ENCODE measurements at places on chromosomes 13 and 19.

DNA sequence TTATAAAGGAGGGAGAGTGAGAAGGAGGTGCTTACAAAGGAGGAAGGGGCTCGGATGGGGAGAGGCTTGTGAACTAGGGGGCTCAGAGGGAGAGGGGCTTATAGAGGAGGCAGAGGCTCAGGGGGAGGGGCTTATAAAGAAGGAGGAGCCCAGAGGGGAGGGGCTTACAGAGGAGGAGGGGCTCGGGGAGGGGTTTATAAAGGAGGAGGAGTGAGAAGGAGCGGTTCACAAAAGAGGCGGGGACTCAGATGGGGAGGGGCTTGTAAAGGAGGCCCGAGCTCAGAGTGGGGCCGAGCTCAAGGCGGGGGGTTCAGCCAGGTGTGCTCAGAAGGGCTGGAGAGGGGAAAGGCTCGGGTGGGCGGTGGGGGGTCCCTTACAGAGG is 500 bp downstream of the SMIM24 start:
- DNase-seq, result no peak

- DNase-seq, result no peak
Measured at GRCh38 chr13:99290894-99291293, 16.3 kb downstream of the GPR183 start.

- no peak for DNase-seq
Measured at GRCh38 chr19:6952956-6953355, 65.6 kb downstream of the ADGRE1 start.

DNA sequence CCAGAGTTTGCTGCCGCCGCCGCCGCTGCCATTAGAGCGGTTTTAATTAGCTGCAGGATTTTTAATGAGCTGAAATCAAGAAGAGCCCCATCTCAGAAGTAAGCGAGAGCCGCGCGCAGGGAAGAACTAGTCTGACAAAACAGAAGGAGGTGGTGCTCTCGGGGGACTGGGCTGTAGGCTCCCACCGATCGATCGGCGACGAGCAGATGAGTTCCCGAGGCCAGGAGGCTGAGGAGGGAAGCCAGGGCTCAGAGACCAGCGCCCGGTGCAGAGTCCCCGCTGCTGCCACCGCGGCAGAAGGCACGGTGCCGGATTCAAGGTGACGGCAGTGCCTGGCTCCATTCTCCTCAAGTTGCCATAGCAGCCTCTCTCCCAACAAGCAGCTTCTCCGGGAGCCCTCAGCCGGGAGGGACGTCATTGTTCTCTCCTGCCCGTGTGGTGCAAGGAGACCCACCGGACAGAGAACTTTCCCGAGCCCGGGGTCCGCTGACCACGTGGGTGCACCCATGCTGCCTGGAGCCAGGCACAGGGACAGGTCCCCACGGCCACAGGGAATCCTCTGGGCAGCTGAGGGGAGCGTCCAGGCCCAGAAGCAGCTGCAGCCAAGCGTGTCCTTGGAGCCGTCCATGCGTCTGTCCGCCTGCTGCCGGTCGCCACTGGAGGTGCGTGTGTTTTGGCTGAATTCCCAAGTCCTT is 62.9 kb downstream of the CHST8 start:
- no peak for DNase-seq

GRCh38 chr13:37772644-37773043 is 96.9 kb downstream of the TRPC4 start:
- no peak for DNase-seq

DNA sequence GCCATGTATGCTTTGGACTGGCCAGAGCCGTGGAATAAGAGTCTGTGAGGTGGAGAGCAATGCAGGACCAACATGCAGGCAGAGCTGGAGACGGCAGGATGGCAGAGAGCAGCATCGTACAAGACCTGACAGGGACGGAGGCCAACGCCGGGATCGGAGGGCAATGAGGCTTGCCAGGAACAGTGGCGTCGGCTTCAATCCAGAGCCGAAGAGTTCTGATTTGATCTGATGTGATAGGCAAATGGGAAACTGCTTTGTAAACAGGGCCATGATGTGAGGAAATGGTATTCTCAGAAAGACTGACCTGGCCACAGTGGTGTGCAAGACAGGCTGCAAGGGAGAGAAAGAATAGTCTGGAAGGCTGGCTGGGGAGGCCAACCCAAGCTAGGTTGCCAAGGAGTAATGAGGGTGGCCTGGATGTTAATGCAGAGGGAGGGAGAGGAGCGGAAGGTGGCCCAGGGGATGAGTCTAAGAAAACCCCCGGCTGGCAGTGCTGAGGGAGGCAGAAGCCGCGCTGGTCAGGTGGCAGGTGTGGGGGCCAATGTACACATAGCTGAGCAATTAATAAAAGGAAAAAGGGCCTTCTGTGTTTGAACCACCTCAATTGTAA is 26.7 kb downstream of the RCBTB2 start:
- DNase-seq, result no peak

GRCh38 chr13:40585911-40586471 is 80.5 kb downstream of the FOXO1 start:
- DNase-seq, result no peak

- DNase-seq, result no peak
Measured at GRCh38 chr13:40376296-40376849, 290.1 kb downstream of the FOXO1 start.

DNA sequence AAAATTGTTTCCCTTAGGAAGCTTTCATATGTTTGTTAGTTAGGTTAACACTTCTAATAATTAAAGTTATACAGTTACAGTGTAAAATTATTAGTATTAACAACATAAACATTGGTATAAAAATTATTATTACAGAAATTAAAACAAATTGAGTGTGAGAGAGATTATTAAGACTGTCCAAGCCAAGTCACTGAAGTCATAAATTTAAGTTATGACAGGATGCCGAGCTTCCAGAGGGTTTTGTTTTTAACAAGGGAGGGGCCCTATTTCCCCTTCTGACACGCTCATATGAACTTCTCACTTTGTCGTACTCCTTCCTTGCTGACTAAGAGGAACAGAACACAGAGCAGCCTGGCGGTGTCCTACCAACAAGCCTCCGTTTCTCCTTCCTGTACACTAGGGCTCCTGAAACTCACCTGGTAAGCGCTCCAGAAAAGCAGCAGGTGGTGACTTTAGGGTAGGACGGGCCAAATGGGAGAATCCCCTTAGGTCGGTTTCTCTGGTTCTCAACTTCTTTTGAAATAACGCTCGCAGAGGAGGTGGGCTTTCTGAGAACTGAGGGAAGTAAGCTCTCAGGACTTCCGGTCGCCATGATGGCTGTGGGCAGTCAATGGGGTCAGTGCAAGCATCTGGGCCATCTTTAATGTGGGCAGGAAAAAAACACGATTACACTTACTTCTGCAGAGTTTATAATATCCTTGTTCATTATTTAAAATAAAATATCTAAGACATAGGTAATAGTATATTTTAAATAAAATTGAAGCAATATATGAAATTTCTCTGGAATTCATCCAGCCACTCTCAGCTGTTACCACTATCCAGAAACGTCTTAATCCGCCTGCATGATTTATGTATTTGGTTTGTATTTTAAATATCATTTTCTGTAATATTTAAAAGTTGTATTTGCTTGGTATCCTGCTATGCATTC is at the start of gene CARD8:
CARD8 (minus strand) TSS at position 537 of the 928 bp plus-strand sequence. CDS start 14,892 bp downstream, outside the sequence.
- peak; percentile 65 for DNase-seq

DNA sequence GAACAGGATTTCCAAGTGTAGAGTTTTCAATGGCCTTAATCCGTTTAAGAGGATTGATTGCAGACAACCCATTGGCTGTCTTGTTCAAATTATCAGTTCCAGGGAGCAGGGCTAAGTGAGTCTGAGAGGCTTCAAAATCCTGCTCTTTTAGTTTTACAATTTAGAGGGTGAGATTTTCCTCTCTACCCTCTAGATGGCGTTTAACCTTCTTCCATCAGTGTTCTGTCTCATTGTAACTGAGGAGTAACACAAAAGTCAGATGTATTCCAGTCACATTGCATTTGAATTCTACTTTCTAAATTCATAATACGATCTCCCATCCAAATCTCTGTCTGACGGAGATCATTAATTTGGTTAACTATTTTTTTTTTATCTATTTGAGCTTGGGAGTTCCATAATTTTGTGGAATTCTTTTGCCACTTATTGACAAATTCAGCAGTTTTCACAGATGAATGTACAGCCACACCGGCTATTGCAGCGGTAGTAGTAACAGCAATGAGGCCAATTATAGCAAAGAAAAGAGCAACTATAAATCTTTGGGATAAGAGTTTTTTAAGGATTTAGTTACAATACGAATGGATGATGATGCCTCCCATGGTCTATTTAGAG is 7.8 kb upstream of the C19orf84 start:
- no peak for DNase-seq

DNA sequence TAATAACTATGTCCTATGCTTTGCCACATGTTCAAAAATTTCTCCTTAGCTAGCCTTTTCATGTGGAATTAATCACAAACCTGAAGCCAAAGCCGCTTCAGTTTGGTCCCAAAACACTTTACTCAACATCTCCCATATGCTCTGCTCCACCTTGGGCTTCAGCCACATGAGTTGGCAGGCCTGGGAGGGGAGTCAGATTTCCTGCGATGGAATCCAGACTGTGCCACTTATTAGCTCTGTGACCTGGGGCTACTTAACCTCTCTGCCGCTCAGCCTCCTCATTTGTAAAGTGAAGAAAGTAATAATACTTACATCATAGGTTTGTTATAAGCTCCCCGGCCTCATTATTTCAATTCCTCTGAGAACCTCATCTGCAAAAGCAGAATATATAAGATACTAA is 272.0 kb downstream of the LMO7 start:
- DNase-seq, result no peak

DNA sequence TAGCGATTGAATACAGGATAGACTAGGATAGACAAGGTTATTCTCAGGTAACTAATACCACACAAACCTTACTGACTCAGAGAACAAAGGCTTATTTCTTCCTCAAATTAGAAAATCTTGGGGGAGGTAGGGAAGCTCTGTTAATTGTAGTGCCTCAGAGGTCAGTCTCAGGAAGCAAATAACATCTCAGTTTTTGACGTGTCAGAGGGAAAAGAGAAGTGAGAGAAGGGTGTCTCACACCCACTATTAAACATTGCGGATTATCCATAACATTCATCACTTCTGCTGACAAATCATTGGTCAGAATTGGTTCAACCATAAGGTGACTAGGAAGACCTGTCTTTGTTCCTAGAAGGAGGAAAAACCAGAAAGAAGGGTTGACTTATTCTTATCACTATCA is 579.4 kb upstream of the MIR17HG start:
- DNase-seq, result no peak

DNA sequence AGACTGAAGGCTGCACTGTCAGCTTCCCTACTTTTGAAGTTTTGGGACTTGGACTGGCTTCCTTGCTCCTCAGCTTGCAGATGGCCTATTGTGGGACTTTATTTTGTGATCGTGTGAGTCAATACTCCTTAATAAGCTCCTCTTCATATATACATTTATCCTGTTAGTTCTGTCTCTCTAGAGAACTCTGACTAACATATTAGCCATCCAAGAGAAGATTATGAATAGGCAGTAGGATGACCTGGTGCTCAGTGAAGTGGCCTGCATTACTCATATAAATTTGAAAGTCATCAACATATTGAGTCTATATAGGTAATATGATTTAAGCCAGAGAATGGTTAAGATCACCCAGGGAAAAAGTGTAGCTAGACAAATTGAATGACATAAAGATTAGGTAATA is 136.3 kb upstream of the UFM1 start:
- DNase-seq, result no peak

DNA sequence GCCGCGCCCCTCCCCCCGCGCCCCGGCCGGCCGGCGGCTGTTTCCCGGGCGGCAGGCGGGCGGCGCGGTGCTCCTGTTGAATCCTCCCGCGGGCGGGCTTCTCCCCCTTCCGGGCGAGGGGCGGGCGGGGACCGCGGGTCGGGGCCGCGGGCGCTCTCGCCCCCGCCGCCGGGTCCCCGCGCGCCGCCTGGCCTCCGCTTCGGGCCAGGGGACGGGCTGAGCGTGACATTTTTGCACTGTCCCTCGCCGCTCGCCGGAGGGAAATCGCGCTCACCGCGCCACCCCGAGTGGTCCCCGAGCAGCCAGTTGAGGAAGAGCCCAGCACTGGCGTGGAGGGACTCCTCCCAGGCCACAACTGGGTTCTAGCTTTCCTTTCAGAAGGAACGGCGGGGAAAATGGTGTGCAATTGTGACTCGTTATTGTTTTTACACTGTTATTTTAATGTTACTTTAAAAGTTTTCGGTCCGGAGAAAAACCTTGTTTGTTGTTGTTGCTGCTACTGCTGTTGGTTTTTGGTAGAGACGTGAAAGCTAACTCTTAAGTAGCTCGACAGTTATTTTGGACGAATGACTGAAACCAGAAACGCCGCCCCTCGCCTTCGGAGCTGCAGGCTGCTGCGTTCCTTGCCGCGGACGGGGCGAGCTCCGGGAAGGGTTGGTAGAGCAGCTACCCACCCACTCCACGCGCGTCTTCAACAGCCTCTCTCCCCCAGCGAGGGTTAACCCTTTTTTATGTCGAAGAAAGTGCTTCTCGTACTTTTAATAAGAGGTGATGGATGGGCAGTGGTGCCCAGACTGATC is 959 bp downstream of the PDS5B start:
- DNase-seq, result peak; percentile 42

DNA sequence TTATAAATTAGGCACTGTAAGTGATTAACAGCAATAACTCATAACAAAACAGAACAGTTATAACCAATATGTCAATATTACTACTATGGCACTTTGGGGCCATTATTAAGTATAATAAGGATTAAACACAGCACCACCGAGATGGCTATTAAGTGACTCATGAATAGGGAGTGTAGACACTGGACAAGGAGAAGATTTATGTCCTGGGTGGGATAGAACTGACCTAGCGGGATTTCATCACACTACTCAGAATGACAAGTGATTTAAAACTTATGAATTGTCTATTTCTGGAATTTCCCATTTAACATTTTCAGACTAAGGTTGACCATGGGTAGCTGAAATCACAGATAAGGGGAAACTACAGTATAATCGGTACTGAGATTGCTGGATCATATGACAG is 79.0 kb upstream of the SLC7A1 start:
- no peak for DNase-seq

DNA sequence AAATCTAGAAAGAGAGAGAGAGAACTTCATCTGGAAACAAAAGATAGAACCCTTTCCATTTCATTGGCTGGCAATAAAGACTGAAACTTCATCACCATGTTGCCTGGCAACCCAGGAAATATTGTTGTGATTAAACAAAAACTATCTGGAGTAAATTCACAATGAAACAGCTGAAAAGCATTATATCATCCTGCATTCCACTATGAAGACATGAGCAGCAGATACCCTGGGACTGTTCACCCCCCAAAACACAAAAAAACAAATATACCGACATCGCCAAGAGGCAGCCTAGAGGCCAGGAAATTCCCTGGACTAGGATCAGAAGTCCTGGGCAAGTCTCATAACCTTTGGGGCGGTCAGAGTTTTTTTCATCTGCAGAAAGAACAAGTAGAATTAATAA is 158.3 kb downstream of the FOXO1 start:
- no peak for DNase-seq

GRCh38 chr13:77323858-77324257 is 3.0 kb downstream of the MYCBP2 start:
- no peak for DNase-seq

GRCh38 chr19:703651-704446 is 4.9 kb upstream of the PALM start:
- peak; percentile 37 for DNase-seq

GRCh38 chr19:10237702-10238101 is 6.6 kb upstream of the S1PR2 start:
- no peak for DNase-seq

- no peak for DNase-seq
Measured at GRCh38 chr19:517721-518597, 10.7 kb downstream of the TPGS1 start.

GRCh38 chr13:21529146-21529893 is 70.2 kb upstream of the ZDHHC20 start:
- DNase-seq, result no peak

- DNase-seq, result no peak
Measured at GRCh38 chr19:40632311-40633036, 31.3 kb downstream of the LTBP4 start.
